ENCODE measurements at places on chromosomes 4 and X.

DNA sequence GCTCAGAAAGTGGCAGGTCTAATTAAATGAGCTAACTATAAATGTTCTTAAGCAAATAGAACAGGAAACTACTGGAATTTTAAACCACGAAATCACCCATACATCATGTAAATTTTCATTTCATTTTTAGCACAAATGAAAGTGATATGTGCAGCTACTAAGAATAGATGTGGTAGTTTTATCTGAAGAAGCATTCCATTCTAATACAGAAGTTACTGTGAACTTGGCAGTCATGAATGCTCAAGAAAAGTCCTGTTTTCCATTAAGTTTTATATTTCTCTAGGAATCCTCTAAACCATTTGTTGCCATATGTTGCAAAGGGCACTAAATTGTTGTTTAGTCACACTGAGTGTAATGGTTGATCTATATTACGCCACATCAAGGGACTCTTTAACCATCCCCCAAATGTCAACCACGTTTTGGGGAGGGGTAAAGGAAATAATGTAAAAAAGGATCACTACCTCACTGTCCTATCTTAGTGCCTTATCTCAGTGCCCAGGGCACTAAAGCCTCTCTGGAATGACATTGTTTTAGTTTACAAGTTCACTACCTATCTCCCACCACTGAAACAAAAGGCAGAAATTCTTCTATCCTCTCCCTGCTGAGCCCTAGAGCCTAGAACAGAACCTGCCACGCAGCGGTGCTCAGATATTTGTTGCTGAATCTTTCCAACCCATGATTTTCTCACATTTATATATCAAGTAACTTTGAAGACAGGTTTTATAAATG lies 118.0 kb downstream of the SHISA3 start:
- no peak for DNase-seq

DNA sequence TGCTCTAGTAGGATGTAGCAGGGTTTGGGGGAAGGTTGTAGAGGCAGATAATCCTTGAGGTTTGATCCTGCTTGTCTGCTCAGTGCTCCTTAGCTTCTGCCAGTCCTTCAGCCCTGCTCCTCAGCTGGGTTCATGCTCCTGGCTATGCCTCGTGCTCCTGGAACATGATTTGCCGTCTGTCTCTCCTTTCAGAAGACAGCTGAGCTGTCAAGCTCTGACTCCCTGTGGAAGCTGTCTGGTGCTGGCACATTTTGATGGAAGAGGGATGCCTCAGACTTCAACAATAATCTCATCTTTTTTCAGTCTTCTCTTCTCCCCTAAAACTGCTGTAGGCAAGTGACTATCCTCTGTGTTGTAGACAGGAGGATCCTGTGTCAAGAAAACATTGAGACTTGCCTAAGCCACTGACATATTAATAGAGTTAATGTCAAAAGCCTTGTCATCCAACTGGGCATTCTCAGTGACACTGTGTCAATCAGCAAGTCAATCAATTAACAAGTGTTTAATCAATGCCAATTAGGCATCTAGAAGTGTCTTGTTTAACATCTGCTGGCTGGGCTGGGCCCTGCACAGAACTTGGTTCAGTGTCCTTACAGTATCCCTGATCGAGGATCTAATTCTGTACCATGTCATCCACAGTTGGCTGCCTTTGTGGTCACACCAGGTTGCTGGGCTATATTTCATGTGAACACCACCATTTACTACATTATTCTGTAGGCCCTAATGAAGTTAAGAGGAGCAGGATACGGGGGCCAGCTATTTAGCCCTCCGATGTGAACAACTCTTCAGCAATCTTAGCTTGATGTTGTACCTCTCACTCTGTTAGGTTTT lies 96.7 kb downstream of the SYNPO2 start:
- no peak for DNase-seq

GRCh38 chrX:42442745-42443144 lies 335.2 kb downstream of the PPP1R2C start:
- DNase-seq: no peak

- DNase-seq: no peak
Observed at GRCh38 chr4:19925516-19925915, 326.2 kb upstream of the SLIT2 start.

Data from stimulated activated CD4-positive, alpha-beta T cell treated with anti-CD3 and anti-CD28 coated beads, Interleukin-15, amount 100 ng/mL, for 48 hours (primary cell).